ENCODE measurements at places on chromosomes 16 and 17.

DNA sequence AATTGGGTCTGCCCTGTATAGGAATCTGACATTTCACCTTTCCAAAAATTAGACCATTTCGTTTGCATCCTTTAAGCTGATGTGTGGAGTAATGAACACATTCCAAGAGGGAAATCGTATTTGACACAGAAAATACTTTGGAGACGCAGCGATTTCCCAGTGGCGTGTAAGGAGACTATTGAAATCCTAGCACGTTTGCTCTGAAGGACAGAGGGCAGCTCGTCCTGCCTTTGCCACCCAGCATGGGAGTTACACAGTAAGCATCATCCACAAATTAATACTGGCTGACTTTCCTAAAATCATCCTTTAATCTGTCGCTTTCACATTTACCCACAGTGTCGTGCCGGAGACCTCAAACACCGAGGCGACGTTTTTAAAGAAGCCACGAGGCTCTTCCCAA is 925.9 kb upstream of the EEF2KMT start:
- no peak for DNase-seq

GRCh38 chr17:74211141-74211911 is 2.0 kb upstream of the TTYH2 start:
- DNase-seq: no peak

DNA sequence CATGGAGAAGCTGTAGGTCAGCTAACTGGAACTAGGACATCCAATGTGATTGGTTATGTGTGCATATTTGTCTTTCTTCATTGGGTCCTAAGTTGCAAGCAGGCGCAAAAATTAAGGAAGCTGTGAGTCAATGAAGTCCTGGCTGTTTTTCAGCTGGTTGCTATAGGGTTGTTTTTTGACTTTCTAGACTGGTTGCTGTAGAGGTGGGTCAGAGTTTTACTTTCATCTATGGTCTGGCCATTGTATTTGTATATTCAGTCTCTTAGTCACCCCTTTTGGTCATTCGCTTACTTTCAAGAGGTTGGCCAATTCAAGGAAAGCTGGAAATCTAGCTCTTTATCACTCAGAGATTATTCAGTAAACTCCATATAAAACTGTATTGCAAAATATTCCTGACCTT is 62.0 kb upstream of the AMZ2 start:
- no peak for DNase-seq

GRCh38 chr16:82991966-82992675 is 365.4 kb downstream of the CDH13 start:
- no peak for DNase-seq

DNA sequence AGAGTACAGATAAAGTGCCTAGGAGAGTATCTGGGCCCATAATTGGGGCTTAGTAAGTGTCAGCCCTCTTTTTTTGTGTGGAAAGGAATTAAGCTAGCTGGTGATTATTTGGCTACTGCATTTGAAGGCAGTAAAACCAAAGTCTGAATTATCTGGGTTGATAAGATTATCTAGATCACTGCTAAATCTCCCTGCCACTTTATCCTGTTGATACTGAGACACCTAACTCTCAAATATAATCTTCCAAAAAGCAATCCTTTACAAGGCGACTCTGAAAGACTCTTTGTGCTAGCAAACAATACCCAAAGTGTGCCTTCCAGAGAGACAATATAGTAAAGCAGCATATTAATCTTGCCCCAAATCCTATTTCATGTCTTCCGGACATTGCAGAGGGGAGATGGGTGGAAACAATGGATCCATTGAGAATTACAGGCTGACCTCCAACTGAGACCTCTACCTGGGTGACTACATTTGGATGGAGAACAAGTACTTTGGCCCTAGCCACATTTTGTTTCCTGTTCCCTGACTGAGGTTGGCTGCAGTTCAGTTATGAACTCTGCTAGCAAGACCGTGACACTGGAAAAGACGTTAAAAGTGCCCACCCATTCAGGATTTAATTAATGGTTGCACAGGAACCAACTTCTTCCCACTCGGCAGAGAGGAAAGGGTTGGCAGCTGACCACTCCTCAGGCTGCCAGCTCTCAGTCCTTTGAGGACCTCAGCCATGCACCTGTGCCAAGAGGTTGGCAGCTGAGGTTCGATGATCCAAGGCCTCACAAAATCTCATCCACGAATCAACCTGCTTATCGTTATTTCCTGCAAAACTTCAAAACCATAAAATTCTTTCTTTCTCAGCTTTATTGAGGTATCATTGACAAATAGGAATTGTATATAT is 72.6 kb downstream of the SYCE1L start:
- DNase-seq: no peak

- no peak for DNase-seq
Measured at GRCh38 chr16:57470711-57471110, 8.2 kb downstream of the POLR2C start.

GRCh38 chr17:48483004-48483403 is 47.8 kb downstream of the HOXB1 start:
- no peak for DNase-seq

DNA sequence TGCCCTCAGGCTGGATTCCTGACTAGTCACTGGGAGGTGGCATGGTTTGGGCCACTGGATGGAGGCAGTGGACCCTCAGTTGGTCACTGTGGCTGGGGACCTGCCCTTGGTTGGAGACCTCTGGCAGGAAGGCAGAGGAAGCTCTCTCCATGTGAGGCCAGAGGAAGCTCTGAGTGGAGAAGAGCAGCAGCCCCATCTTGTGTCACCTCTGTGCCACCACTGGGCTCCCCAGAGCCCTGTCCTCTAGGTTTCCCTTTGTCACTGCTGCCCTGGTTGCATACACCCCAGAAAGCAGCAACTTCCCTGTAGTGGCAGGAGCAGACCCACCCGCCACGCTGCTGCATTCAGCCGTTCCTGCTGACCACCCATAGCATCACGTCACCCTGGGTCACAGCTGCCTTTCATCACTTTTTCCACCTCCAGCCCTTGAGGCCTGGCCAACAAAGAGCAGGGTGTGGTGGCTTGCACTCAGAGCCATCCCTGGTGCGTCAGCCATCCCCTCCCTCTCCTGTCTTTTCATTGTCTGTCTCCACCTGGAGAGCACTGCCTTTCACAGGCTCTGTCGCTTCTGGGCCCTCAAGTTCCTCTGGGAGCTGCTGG is 11.9 kb downstream of the CTRL start:
- DNase-seq: no peak

DNA sequence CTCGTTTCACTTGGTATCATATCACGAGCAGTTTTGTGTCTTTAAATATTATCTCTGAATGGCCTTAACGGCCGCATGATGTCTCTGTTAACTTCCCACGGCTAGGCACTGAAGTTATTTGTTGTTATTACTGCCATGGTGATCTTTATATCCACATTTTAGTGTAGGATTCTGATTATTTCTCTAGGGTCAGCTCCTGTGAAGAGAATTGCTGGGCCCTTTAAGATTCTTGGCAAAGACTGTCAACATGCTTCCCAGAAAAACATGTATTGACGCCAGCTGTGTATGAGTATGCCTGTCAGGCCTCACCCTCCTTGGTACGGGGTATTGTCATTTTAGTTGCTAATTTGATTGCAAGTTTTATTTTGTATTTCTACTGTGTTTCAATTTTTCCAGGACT is 263.5 kb downstream of the SNX29 start:
- DNase-seq: no peak

GRCh38 chr17:31248986-31249834 is 47.8 kb downstream of the OMG start:
- no peak for DNase-seq

GRCh38 chr16:77759201-77759600 is 29.2 kb upstream of the VAT1L start:
- no peak for DNase-seq

DNA sequence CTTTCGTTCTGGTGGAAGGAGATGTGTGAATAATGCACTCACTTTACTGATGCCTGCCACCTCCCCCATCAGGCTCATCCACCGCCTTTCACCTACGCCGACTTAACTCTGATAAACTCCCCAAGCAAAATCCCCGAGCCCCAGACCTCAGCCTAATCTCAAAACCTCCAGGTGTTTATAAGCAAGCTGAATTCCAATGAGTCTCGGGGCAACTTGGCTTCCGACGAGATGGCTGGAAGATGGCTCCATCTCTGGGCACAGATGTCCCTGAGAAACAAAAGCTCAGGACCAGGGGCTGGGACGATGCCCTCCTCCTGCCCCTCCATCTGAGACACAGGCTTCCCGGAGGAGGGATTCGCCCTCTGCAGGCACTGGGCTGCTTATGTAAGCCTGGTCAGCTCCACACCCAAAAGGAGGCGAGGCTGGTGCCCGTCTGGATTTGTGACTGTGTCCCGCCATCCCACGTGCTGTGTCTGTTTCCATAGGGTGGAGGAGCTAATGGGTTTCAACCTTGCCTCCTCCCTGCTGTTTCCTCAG is 386.4 kb upstream of the TNRC6C start:
- DNase-seq: no peak

GRCh38 chr17:15490634-15491261 is 23.3 kb upstream of the CDRT4 start:
- DNase-seq: no peak

DNA sequence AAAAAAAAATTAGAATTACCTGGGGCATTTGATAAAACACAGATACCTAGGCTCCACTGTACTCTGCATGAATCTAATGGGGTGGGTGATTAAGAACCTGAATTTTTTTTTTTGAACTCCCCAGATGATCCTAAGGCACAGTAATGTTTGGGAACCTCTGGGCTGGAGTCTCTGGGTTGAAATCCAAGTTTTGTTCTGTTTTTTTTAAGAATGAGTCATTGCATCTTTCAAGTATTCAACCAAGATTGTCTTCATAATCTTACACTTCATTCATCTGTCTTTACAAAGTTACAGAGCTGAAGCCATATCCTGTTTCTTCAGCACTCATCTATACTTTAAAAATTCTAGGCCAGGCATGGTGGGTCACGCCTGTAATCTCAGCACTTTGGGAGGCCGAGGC is 52.6 kb downstream of the PIGL start:
- no peak for DNase-seq

- no peak for DNase-seq
Measured at GRCh38 chr16:64109241-64109640, 1012.6 kb downstream of the CDH11 start.

DNA sequence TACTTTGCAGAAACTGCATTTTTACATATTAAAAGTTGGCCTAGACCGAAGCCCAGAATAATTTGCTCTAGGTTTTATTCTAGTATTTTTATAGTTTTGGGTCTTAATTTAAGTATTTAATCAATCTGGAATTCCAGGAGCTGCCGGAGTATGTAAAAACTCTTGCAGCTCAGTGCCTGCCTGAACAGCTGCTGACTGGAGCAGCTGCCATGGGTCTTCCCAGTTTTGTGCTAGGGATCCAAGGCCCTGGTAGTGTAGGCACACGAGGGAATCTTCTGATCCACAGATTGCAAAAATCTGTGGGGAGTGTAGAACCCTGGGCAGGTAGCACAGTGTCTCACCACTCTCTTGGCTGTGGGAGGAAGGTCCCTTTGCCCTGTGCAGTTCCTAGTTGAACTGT is 87.0 kb upstream of the HS3ST3A1 start:
- DNase-seq: no peak

DNA sequence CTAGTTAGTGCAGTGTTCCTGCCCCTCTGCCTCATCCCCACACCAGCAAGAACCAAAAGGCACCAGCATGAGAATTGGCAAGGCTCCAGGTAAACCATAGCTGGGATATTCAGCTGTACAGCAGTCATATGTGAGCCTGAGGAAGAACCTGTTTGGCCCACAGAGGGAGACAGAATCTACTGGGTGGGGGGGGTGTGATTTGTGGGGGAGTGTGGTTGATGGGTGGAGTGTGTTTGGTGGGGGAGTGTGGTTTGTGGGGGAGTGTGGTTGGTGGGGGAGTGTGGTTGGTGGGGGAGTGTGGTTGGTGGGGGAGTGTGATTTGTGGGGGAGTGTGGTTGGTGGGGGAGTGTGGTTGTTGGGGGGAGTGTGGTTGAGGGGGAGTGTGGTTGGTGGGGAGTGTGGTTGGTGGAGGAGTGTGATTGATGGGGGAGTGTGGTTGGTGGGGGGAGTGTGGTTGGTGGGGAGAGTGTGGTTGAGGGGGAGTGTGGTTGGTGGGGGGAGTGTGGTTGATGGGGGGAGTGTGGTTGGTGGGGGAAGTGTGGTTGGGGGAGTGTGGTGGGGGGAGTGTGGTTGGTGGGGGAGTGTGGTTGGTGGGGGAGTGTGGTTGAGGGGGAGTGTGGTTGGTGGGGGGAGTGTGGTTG is 19.5 kb downstream of the MINK1 start:
- DNase-seq: peak; percentile 15

- no peak for DNase-seq
Measured at GRCh38 chr16:81600275-81600674, 155.7 kb downstream of the CMIP start.

GRCh38 chr16:1651974-1652312 is 26.1 kb upstream of the JPT2 start:
- DNase-seq: no peak

DNA sequence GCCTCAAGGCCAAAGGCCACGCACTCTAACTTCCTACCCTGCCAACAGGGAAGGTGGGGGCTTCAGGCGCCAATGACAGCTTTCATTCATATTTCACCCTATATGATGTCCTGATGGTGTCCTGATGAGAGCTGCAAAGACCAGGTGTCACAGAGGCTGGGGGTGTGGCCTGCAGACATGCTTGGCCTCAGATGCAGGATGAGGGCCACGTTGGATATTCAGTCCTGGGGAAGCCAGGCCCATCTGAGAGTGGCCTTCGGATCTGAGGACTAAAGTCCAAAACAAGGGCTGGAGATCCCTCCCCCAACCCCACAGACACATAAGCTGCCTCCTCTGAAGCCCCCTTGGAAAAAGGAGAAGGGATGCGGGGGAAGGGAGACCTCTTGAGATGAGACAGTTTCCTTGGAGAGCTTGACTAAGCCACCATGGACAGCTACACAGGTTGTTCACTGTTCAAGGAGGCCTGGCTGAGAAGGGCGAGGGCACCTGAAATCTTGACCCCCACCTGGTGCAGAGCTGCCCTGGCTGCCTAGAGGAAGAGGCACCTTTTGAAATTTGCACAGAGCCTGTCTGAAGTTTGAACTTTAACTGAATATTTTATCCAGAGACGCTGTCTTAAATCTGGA is 24.3 kb upstream of the GSG1L start:
- DNase-seq: no peak

DNA sequence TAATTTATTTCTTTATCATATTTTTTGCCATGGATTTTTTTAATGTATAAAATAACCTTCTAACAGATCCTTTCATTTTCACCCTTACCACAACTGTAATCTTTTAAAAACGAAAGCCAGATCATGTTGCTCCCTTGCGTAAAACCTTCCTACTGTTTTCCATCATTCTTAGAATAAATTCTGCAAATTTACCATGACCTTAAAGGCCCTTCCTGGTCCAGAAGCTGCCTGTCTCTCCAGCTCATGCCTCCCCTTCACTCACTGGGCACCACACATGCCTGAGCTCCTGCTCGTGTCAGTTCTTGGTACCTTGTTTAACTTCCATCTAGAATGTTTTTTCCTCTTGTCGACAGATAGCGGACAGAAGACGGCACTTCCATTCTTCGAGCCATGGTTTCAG is 245.0 kb upstream of the CDH5 start:
- no peak for DNase-seq

GRCh38 chr17:45070809-45071208 is 9.7 kb downstream of the NMT1 start:
- no peak for DNase-seq
